Activated naive CD4-positive, alpha-beta T cell treated with anti-CD3 and anti-CD28 coated beads, Interleukin-2, amount 10 ng/mL, durations not matched to agents 7 days and 5 days (primary cell): ENCODE measurements at places on chromosomes 2 and 18.

DNA sequence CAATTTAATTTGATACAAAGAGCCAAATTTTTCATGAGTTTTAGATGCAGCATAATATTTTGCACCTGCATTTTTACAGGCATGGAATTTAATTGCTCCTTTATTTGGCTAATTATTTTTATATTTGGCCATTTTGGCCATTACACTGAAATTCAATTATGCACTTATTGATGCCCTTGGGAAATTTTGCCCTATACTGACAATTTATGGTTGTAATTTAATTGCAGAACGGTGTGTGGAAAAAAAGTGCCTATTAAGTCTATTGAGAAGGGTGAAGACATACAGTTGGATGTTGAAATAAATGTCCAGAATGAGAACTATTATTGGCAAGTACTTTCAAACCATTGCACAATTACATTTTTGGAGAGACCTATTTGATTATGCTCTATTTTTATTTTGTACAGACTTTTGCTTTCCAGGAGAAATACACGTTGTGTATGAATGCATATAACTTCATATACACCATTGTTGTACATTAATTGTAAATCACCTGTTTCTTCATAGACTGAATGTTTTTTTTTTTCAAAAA lies 1319.3 kb upstream of the CDH2 start:
- no peaks in the 10 kb centered on the region for H3K4me1 ChIP-seq
- H3K27ac ChIP-seq = no peak overlapping the region
- H3K4me3 ChIP-seq = no peak overlapping the region
- no peak for DNase-seq
- no peaks in the 10 kb centered on the region for H3K27me3 ChIP-seq
- H3K36me3 ChIP-seq = no peaks in the 10 kb centered on the region

- no peak overlapping the region for H3K27ac ChIP-seq
- no peaks in the 10 kb centered on the region for H3K36me3 ChIP-seq
- no peaks in the 10 kb centered on the region for H3K4me1 ChIP-seq
- H3K27me3 ChIP-seq = no peaks in the 10 kb centered on the region
- no peak for DNase-seq
- no peak overlapping the region for H3K4me3 ChIP-seq
Observed at GRCh38 chr2:187302116-187302515, 145.9 kb downstream of the CALCRL start.

- no peaks in the 10 kb centered on the region for H3K27me3 ChIP-seq
- H3K4me1 ChIP-seq = peaks cover 83% of the 10 kb centered on the region
- no peak for DNase-seq
- H3K27ac ChIP-seq = no peak overlapping the region
Observed at GRCh38 chr2:239220981-239221396, 179.8 kb downstream of the HDAC4 start.

- H3K4me3 ChIP-seq = no peak overlapping the region
- H3K4me1 ChIP-seq = peaks cover 10% of the 10 kb centered on the region
- no peak for DNase-seq
- H3K27me3 ChIP-seq = peaks cover 33% of the 10 kb centered on the region
Observed at GRCh38 chr18:9469685-9470084, 5.6 kb upstream of the RALBP1 start.
